ENCODE measurements at places on chromosomes 6 and 20.

- DNase-seq, result no peak
These were observed 816.9 kb upstream of the HS3ST5 start for GRCh38 chr6:115159733-115160132.

GRCh38 chr20:59176812-59177211 lies 13.2 kb downstream of the ZNF831 start:
- no peak for DNase-seq

- DNase-seq, result no peak
These were observed 3.1 kb downstream of the AURKA start for GRCh38 chr20:56388882-56389281.

- DNase-seq, result no peak
These were observed 192.0 kb downstream of the CD109 start for GRCh38 chr6:73888050-73888449.

DNA sequence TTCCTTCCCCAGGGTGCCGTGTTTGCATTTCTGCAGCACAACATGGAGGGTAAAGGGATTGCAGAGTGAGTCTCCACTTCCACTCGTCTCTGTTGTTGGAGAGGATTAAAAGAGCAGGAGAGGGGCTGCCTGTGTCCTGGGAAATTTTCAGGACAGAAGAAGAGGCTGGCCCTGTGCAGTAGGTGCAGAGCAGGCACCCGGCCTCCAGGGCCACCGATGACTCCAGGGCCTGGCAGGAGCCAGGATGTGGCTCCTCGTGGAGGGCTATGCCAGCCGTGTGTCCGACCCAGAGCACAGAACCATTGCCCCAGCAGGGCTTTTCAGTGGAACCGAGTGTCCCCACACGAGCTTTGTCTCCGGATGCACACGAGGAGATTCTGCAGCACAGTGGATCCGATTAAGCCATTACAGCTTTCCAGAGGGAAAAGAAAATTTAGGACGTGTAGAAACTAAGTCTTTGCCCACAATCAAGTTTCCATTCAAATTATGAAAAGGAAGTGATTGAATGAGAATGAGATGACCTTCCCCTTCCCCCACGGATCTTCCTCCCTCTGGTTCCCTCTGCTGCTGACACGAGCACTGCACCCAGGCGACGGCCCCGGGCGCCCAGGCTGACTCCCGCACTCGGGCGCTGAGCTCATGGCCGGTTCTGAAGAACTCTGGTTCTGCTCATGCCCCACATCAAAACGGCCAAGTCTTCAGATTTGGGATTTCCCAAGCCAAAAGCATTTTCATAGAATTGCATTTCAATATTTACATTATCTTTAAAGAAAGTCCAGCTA lies 43.1 kb upstream of the UNC93A start:
- no peak for DNase-seq

GRCh38 chr20:40467703-40468411 lies 221.2 kb downstream of the MAFB start:
- DNase-seq, result no peak

- DNase-seq, result peak; percentile 20
These were observed 81.6 kb upstream of the SNAP25 start for GRCh38 chr20:10137032-10137431.

DNA sequence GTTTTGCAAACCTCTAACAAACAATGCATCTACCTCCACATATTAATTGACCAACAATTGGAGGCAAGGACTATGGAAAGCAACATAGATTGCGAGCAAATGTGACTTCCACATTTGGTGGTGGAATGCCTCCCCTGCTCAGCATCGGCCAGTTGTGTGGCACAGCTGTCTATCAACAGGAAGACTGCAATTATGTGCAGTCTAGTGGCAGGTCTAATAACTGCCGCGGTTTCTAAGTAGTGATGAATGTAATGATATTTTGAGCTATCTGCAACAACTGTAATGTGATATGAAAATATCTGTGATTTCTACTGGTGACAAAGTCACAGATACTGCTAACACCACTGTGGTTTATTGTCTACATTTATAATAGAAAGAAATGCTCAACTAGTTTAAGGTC lies 56.8 kb downstream of the NCR2 start:
- no peak for DNase-seq

- no peak for DNase-seq
These were observed 23.0 kb upstream of the AKAP7 start for GRCh38 chr6:131112249-131112648.

DNA sequence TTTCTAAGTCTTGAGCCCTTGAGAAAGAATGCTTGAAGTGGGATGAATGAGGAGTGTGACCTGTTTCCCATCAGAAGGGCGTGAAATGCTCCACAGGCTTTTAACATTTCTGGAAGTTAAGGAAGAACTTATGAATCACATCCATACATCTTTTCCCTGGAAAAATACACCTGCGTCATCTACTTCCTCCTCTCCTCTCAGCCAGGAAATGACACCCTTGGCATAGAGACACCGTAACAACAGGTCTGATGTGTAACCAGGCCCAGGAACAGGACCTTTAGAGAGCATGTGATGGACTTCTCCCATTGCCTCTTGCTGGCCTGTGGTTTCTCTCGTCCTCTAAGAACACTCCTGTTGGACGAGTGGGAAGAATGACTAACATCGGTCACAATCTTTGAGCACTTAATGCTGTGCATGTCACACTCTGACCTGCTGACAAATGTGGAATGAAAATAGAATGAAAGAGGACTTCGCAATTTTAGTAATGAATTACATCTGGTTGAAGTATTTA lies 28.5 kb upstream of the CITED2 start:
- no peak for DNase-seq

GRCh38 chr6:3659748-3660147 lies 91.8 kb downstream of the PXDC1 start:
- no peak for DNase-seq

DNA sequence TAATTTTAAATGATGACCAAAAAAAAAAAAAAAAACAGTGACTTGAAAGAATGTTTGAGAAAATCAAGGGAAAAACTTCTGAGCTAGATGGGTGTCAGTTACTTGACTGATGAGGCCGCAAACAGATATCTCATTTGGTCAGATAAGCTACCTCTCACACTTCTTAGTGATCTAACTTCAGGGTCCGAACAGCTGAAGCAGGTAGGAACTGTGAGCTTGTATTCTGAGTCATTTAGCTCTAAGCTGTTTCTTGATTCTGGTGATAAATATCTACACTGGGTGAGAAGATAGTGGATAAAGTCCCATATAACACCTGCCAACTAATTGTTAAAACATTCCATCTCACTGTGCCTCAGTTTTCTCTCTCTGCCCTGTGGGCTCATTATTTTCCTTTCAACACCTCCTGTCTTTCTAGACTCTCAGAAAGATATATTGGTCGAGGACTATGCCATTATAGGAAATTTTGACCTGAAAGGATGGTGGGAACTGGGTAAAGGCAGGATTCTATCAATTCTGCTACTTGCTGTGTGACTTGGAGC lies 7.7 kb downstream of the KIF3B start:
- DNase-seq, result no peak

- no peak for DNase-seq
These were observed 147.8 kb downstream of the ARID1B start for GRCh38 chr6:156925026-156925425.

GRCh38 chr6:159180001-159180400 lies 10.8 kb downstream of the FNDC1 start:
- DNase-seq, result no peak

GRCh38 chr20:40807821-40808170 lies 118.8 kb upstream of the MAFB start:
- DNase-seq, result no peak

DNA sequence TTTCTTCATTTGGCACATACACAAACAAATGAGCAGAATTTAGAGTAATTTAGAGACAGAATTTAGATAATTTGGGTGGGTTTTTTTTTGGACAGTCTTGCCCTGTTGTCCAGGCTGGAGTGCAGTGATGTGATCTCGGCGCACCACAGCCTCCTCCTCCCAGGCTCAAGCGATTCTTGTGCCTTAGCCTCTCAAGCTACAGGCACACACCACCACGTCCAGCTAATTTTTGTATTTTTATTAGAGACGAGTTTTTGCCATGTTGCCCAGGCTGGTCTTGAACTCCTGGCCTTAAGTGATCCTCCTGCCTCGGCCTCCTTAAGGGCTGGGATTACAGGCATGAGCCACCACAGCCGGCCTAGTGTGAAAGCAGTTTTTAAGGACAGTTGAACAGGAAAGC lies 127.8 kb downstream of the MTHFD1L start:
- DNase-seq, result no peak

GRCh38 chr20:22008456-22008855 lies 303.0 kb downstream of the PAX1 start:
- no peak for DNase-seq

GRCh38 chr20:8509809-8510208 lies 377.7 kb downstream of the PLCB1 start:
- peak; percentile 76 for DNase-seq

- peak; percentile 43 for DNase-seq
These were observed 520.8 kb upstream of the RNF217 start for GRCh38 chr6:124441450-124441849.

- peak; percentile 59 for DNase-seq
These were observed 126.9 kb upstream of the TIAM2 start for GRCh38 chr6:154868143-154868594.

DNA sequence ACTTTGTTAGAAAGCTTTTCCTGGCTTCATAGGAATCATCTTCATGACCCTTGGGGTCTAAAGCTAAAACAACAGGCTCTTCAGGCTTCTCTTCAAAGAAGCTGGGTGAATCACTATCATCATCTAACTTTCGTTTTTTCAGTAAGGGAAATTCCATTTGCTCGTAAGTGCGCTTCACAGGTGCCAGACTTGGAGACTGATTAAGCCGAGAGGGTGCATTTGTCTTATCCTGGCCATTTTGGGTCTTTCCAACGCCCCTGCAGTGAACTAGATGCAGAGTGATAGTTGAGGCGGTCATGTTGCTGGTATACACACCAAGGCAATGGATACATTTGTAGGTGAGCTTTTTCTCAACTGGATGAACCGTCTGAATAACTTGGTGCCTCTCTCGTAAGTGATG lies 38.8 kb downstream of the ADNP start:
- no peak for DNase-seq

DNA sequence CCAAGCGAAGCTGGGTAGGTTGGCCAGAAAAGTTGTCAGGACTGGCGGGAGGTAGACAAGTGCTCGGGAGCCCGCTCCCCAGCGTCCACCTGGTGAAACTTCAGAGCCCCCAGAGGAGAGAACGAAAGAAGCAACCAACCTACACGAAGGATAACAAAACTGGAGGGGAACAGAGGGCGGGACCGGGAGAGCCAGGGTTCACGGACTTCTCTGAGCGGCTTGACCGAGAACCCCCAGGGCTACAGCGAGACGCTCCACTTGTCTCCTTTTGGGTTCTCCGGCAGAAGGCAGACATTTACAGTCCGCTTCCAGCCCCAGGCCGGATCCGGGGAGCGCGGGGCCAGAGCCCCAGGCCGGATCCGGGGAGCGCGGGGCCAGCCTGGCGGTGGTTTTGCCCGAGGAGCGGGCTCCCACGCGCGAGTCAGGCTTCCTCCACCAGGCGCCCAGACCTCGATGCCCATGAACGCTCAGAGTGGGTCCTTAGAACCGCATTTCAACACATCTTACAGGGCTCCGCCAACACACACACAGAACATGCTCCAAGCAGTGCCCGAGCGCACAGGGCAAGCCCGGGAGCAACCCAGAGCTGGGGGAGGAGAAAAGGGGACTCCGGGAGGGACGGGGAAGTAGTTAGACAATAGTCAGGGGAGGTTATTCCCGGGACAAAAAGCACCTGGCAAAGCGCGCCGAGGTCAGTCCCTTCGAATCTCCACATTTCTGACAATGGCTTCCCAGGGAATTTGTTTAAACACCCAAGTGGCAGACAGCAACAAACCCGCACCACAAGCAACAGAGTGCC lies 1.1 kb downstream of the PTPRK start:
- DNase-seq, result peak; percentile 85

GRCh38 chr6:61168878-61169277 lies 1117.1 kb downstream of the KHDRBS2 start:
- DNase-seq, result no peak

DNA sequence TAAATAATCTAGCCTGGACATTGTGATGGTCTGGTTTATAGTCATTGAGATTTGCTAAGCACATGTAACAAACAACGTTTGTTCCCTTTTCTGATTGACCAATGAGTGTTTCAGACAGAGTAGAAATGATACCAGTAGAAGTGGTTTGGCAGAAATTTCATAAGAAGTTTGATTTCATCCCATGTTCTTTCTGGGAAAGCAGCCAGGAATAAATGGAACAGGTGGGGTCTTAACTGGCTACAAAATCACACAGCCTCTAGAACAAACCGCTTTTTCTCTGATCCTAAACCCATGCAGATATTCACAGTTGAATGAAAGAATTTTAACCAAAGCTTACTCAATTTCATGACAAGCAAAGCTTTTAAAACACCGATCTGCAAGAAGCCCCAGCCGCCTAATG lies 227.5 kb downstream of the UST start:
- DNase-seq, result peak; percentile 8

GRCh38 chr20:38197217-38197616 lies 32.1 kb upstream of the TGM2 start:
- DNase-seq, result no peak

GRCh38 chr6:33839399-33840047 lies 35.7 kb upstream of the MLN start:
- peak; percentile 52 for DNase-seq

DNA sequence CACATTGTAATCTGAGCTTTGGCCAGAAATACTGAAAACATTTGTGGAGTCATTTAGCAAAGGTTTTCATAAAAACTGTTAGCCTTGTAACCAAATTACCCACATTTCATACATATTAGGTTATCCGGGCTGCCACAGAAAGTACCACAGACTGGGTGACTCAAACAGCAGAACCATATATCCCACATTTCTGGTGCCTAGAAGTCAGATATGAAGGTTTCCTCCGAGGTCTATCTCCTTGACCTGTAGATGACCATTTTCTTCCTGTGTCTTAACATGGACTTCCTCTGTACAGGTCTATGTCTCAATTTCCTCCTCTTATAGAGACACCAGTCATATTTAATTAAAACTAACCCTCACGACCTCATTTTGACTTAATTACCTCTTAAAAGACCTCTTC lies 49.5 kb upstream of the SMIM28 start:
- no peak for DNase-seq

GRCh38 chr6:144466716-144467115 lies 181.6 kb downstream of the UTRN start:
- no peak for DNase-seq

DNA sequence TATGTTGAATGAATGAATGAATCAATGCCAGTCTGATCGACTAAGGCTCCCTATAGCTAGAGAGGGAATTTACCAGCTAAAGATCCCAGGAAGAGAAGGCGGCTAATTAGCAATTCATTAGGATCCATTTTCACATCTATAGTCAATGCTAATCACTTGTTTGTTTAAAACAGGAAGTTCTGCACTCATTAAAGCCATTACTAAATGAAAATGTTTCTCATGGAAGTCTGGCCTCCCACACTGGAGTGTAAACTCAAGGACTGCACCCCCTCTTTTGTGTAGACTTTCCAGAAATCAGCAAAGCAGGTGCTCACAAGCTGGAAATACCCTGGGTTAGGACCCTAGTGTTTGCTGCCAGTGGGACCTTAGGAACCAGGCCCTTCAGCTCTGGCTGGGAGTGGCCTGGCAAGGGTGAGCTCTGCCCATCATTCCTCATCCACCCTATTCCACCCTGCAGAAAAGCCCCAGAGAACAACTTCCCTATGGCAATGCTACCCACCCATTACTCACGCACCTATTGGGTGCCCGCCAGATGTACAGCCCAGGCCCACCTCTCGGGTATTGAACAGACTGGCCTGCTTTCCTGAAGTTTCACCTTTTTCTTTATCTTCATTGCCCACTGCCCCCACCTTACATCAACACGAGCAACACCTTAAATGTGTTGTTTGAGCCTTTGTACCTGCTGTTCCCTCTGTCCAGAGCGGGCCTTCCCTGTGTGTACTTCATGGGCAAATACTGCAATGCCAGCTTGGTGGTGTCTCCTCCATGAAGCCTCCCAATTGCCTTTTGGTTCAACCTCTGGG lies 60.8 kb downstream of the TTI1 start:
- DNase-seq, result no peak

Data from NCI-H2171 treated with DMSO at 0.1 percent for 48 hours (cell line).